ENCODE measurements at places on chromosomes 16 and 17.

DNA sequence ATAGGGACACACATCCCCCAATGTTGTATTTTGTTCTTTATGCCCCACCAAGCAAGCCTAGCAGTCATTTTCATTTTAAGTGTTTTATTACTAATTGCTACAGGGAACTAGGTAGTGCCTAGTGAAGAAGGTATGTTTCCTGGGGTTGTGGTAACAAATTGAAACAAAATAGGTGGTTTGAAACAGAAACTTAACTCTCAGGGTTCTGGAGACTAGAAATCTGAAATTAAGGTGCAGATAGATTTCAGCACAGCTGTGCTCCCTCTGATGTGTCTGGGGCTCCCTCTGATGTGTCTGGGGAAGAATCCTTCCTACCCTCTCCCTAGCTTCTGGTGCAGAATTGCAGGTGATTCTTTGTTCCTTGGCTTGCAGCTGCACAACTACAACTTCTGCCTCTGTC lies 390.1 kb downstream of the ZFHX3 start:
- no peak for DNase-seq

DNA sequence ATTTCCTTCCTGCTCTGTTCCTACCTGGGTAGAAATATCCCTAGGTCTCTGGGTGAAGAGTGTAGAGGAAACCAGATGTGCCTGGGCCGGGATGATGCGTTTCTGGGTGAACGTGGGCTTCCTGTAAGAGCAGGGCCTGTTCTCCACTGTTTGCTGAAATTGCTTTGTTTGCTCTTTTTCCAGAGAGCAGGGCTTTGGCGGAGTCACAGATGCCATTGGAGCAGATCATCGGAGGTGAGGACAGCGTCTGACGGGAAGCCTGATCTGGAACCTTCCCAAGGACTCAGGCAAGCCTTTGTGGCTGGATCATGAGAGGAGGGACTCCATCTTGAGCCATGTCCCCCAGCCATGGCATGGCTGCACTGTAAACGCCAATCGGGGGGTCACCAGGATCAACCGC lies 15.4 kb downstream of the DHODH start:
- no peak for DNase-seq

DNA sequence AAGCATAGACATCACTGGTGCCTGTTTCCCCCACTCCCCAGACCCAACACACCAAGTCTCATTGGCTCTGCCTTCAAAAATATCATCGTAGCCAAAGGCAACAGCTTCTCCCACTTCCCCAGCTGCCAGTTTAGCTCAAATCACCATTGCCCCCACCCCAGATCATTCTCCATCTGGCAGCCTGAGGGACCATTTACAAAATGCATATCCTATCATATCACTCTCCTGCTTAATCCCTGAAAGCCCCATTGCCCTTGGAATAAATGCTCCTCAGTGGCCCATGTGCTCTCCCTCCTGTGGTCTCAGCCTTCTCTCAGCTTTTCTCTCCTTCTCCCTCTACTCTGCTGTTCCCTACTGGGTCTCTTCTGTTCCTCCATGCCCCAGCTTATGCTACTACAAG lies 68.3 kb downstream of the CACNG3 start:
- DNase-seq: no peak

GRCh38 chr17:81701288-81702071 lies 1.7 kb upstream of the MRPL12 start:
- no peak for DNase-seq

DNA sequence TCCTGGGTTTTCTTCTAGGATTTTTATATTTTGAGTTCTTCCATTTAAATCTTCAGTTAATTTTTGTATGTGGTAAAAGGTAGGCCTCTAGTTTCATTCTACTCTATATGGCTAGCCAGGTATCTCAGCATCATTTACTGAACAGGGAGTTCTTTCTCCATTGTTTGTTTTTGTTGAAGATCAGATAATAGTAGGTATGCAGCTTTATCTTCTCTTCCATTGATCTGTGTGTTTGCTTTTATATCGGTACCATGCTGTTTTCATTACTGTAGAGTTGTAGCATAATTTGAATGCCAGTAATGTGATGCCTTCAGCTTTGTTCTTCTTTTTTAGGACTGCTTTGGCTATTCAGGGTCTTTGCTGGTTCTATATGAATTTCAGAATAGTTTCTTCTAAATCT lies 77.3 kb downstream of the USP22 start:
- no peak for DNase-seq

DNA sequence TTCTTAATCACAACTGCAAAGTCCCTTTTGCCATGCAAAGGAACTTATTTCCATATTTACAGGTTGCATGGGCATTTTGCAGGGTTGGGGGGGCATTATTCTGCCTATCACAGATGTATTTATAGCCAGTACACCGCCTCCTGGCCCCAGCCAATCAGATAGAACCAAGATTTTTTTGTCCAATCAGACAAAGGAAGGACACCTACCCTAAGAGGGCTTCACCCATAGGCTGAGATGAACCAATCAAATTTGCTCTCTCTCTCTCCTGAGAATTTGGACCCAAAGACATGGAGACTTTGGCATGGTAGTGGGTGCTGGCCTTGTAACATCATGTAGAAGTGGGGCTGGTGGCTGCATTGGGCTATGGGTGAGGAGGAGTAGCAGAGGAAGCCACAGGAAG lies 3.9 kb upstream of the KCNG4 start:
- no peak for DNase-seq

DNA sequence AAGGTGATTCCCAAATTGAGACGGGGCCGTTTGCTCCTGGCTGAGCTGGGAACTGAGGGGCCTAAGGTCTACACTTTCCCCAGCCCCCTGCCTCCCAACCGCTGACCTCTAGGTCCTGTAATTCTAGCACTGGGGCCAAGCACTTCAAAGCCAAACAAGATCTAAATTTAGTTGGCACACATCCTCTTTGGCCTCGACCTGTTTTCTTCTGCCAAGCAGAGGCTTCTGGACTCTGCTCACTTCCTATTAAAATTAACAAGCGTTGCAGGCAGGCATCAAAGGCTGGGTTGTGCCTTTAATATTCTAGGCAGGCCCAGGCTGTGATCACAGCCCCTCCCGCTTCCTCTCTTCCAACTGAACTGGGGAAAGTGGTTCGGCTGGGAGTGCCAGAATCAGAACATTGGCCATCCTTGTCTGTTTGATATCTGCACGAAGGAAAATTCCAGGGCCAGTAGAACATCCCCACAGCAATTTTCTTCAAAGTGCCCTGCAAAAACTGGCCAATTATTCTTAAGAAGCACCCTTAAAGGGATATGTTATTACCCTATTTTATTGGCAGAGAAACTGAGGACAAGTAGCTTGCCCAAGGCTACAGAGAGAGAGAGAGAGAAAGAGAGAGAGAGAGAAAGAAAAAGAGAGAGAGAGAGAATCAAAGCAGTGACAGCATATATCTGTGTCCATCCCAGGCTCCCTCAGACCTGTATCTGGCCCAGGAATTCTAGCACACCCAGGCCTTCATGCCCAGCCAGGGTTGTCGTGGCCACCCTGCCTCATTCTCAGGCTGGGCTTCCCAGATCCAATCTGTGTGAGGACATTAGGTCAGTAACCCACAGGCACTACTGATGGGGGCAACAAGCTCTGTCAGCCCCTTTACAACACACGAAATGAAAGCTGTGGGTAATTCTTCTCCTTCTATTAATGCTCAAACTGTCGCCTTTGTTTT lies 12.8 kb upstream of the MT4 start:
- DNase-seq: no peak

All from stimulated activated CD4-positive, alpha-beta T cell treated with anti-CD3 and anti-CD28 coated beads, Interleukin-12 subunit alpha, Interleukin-12 subunit beta, amount 100 ng/mL, for 24 hours (primary cell).